GM23248 (cell line): ENCODE measurements at places on chromosomes 11 and 22. TPM values are rescaled to one million over a fixed set of nuclear protein-coding genes. Genes with fewer than 3 reads are reported as not detected.

DNA sequence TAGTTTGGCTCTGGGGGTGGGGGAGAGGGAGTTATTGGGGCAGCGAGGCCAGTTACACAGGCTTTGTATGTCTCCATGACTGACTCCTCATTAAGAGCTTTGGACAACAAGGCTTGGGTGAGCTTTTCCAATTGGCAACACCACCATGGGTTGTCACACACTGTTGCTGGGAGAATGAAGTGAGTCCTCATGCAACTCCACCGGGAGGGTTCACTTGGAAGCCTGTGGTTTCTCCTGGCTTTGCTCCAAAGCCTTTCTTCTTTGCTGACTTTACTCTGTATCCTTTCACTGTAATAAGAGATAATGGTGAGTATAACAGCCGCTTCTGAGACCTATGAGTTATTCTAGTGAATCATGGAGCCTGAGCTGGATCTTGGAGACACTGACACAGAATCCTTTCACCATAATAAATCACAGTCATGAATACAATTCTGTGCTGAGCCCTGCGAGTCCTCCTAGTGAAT is 24.9 kb downstream of the EIF3F start:
- peak; percentile 95 for DNase-seq

C11orf21 gene
- total RNA-seq, result not detected in 2 replicates

GRCh38 chr22:46622081-46622521 is 1.9 kb downstream of the GRAMD4 start:
- DNase-seq, result no peak

TSPAN32 gene
- not detected in 2 replicates for total RNA-seq
